Right kidney (tissue), 9 donors: ENCODE measurements at places on chromosomes 2 and 18.

- no peak for DNase-seq
Measured at GRCh38 chr2:234189786-234190300, 139.3 kb downstream of the SPP2 start.

DNA sequence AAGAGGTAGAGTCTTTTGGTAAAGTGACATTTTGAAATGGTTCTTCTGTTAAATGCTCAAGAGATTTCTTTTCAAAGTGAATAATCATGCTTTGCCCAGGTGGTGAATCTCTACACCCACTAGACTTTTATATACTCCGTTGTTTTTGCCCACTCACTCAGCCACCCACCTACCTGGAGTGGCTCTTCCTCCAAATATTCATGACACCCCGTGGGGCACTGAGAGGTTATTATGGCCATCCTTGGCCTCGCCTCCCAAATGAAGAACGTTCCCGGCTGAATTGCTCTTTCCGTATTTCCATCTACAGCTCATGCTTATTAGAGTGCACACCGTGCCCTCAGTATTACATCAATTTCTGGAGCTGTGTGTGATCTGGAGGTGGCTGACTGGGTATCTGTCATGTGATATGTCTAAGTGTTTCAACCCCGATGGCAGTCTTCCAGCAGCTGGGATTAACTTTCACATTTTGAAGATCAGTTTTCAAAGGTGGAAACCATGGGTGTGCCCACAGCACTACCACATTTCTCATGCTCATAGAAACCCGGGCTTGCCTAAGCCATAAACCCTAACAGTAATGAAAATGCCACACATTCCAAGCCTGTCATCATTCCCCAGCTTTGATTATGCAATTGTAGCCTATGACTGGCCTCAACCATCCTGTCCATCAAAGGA lies 406.6 kb upstream of the MMADHC start:
- DNase-seq, result no peak

- DNase-seq, result no peak
Measured at GRCh38 chr2:99975386-99975785, 167.0 kb downstream of the AFF3 start.

GRCh38 chr2:18824325-18824790 lies 235.0 kb upstream of the NT5C1B start:
- no peak for DNase-seq

GRCh38 chr18:46832849-46833248 lies 76.0 kb upstream of the ST8SIA5 start:
- DNase-seq, result no peak

DNA sequence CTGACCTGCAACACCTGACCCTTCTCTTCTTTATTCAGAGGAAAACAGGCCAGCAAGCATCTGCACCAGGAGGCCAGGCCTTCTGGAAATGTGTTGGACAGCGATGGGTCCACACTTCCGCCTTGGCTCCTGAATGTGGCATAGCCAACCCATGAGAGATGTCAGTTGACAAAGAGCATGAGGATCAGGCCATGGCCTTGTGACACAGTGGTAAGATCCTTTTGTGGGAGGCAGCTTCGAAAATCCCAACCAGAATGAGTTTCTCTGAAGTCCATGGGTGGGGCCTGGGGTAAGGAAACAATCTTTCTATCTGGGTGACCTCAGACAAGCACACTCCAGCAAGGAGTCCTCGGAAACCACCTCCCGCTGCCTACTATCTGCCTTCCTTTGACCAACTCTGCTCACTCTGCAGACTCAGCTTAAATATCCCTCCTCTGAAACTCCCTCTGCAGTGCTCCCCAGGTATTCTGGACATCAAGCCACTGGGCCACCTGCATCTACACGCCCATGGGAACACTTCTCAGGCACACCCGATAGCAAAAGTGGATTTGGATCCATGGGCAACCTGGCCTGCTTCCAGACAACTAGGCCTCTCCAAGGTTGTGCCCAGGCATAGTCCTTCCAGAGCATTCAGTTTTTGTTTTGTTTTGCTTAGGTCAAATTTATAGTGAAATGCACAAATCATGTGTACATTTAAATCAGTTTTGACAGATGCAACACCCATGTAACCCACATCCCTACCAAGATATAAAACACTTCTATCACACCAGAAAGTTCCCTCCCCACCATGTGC lies 3.6 kb upstream of the SH2D6 start:
- DNase-seq, result no peak

DNA sequence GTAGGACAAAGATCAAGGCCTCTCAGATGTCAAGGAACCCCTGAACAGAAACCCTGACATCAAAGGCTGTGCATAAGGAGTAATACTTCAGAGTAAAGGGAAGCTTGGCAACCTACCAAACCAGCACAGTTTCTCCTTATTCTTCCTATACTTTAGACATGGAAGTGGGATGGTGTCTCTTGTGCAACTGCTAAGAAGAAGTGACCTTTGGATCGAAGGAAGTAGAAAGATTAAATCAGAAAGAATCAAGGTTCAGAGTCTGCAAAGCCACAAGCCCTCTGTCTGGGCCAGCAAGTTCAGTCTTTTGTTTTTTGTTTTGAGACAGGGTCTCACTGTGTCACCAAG lies 66.2 kb upstream of the SLC39A10 start:
- no peak for DNase-seq

GRCh38 chr2:134712736-134713135 lies 6.1 kb downstream of the TMEM163 start:
- no peak for DNase-seq

DNA sequence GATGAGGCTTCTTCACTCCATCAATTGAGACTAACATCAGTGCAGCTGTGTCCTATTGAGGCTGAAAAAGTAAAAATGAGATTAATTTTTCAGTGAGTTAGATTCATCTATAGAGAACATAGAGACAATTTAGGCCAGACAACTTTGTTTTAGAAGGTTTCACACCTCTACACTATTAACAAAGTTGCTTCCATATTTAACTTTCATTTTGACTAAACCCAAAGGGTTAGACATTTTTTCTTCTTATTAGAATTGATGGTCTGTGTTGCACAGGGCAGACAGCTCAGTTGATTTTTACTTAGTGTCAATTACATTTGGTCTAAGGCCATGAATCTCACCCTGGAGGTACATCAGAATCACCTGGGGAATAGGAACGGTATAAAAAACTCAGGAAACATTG lies 130.2 kb upstream of the NXPH2 start:
- no peak for DNase-seq

DNA sequence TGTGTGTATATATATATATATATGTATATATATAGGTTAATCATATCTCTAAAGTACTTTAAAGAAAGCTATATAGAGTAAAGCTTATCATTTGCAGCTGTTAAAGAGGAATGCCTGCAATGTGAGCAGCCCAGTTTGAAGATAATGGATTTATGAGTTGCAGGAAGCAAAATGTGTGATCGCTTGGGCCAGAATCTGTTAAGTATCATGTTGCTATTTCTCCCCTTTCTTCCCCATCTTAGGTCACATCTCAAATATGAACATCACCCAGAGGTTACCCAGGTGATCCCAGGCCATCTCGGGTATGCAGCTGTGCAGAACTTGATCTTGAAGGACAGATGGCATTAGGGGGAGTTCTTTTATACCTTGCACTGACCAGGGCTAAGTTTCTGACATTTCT lies 316.5 kb downstream of the MTX2 start:
- no peak for DNase-seq

DNA sequence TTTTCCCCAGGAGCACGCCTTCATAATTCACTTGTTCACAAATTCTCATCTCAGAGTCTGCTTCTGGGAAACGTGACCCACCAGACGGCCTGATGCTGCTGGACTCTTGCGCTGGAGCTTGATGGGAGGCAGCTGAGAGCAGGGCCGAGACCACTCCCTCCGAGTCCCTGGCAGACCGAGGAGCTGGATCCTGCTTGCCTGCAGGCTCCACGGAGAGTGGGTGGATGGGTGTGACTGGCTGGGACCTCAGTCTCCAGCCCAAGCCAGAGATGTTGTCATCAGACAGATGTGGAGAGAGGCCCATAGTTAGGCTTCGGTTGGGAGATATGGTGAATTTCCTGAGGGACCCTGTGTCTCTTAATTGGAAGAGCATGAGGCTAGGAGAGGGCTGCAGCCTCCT lies 76.4 kb downstream of the TSN start:
- no peak for DNase-seq
